Stimulated activated CD4-positive, alpha-beta T cell treated with anti-CD3 and anti-CD28 coated beads, TNF-alpha, amount 100 ng/mL, for 4 hours (primary cell): ENCODE measurements at places on chromosomes 7 and 10.

- no peak for DNase-seq
Observed at GRCh38 chr10:102335184-102335583, 60.3 kb upstream of the NFKB2 start.

GRCh38 chr7:120276720-120277119 is 3.7 kb downstream of the KCND2 start:
- no peak for DNase-seq

- DNase-seq: no peak
Observed at GRCh38 chr7:133491846-133492652, 239.2 kb downstream of the EXOC4 start.

DNA sequence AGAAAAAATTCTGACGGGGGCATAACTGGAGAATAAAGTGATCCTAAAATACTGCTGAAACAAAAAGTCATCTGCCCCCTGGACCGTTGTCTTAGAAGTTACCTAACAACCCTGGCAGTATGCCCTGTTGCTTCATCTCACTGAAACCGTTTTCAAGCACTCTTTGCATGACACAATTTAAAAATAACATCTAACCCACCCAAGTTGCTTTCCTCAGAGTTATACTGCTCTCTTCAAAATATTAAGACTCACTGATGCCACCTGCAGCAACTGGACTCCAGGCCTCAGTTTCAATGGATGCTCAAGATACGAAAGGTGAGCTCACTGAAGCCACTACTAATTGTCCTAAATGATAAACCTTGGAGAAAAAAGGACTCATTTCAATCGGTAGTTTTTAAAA is 57.4 kb downstream of the CDK6 start:
- DNase-seq: no peak

DNA sequence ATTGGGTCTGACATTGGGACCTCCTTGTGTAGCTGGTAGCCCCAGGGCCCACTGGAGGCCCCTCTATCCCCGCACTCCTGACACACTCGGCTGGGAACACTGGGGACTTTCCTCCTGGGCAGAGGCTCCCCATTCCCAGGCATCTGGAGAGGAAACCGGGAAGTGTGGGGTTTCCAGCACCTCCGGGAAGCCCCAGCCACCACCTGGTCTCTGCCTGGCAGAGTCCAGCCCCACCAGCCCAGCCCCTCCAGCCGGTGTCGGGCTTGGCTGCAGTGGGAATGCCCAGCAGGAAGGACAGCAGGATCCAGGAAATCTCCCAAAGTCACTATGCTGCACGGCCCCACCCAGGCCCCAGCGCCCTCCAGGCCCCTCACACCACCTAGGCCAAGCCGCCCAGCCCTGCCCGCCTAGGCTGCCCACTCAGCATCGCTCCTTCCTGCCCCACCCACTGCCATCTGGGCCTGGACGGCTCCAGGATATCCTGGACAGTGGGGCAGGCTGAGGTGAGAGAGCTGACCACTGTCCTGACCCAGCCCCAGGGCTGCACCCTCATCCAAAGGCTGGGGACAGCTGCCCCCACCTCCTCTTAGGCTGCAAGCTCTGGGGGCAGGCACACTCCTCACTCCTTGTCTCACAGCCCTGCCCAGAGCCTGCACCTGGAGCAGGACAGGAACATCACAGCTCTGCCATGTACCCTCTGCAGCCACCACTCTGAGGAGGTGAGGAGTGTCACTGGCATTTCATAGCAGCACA is 11.8 kb downstream of the RASGEF1A start:
- no peak for DNase-seq

DNA sequence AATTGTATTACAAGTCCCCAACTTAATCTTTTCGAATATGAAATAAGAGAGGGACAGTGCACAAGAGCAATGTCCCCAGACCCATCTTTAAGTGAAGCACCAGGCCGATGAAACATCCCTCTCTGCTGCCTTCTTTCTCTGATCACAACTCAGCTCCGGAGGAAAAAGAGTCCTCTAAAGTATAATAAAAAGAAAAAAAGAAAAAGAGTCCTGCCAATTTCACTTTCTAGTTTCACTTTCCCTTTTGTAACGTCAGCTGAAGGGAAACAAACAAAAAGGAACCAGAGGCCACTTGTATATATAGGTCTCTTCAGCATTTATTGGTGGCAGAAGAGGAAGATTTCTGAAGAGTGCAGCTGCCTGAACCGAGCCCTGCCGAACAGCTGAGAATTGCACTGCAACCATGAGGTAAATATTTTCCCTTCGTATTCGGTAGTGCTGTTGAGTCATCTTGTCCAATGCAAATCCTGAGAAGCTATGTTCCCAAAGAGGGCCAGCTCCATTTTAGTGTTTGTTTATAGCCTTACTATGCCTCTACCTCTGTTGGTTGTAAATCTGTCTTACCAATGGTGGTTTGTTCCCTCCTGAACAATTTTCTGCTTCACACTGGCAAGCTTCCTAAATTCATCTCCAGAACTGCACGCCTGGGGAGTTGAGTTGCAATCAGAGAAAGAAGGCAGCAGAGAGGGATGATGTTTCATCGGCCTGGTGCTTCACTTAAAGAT is at the start of gene IFIT2:
Gene IFIT2 (plus strand): TSS at position 326 of the 725 bp plus-strand sequence. CDS start 78 bp downstream, at position 404.
- no peak for DNase-seq

DNA sequence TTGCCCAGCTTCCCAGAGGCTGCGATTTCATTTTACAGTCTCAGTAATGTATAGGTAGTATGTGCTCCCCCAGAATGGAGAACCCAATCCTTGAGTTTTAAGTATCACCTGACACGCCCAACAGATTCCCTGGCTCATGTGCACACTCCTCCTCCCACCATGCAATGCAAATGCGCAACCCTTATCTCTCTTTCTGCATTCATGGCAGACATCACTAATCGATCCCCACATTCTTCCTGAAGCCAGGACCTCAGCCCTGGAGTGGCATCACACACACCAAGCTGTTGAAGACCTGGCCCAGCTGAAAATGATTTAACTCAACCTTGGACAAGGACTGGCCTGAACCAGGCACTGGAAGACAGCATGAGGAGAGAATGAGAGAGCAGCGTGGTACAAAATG is 68.4 kb downstream of the ZRANB1 start:
- no peak for DNase-seq

DNA sequence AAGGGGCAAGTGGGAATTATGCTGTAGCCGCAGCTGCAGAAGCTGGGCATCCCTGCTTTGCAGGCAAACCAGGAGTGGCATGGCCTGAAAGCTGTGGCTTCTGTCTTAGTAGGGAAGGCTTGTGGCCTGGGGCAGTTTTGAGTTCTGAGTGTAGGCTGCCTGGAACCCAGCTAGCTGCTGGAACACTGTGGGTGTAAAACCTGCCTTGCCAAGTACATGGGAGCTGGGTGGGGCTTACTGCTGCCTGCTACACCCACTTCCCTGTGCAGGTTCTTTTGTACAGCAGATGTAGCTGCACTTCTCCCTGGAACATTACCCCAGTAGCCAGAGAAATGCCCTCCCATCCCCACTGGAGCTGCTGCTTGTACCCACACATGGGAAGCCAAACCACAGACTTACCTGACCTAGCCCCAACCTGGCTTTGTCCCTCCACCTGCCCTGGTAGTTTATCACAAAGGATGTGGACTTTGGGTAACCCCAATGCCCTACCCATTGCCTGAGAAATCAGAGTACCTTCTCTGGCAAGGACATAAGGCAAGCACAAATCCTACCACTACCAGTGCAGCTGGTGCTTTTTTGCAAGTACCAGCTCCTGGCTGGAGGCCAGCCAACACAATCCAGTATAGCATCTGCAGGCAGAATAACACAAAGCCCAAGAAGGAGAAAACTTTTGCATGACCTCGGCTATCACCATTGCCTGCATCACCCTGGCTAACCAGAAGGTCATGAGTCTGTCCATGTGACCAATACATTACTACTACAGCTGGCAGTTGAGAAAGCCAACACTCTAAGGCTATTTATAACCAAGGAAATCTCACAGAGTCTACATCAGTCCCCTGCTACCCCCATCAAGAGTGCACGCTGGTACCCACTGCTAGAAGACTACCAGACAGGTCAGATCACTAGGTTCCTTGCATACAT is 26.5 kb upstream of the PPP1R3A start:
- no peak for DNase-seq

DNA sequence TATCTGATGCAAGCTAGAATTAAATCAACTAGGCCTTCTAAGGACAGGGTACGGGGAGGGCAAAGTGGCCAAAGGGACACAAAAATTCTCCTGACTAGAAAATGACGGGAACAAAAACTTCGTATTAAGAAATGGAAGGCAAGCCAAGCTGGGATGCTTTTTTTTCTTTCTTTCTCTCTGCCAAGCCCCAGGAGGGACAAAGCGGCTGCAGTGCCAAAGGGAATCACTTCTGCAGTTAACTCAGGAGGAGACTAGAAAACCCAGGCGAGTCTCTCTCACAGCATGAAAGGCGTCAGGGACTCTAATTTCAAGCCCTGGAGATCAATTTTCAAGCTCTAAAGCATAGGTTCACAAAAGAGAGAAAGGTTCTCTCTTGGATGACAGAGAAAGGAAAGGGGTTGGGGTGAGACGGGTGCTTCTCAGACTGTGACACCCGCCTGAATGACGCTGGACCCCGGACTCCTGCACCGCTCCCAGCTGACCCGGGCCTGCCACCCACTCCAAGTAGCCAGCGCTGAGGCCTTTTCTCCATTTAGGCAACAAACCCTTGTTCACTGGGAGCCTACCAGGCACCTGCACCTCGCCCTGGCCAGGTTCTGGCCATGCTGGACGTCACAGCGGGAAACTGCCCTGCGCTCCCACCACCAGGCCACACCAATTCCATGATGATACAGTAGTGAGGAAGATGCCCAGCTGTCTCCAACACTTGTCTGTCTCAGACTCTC is 56.5 kb downstream of the KIAA1549 start:
- no peak for DNase-seq

- DNase-seq: no peak
Observed at GRCh38 chr10:75640381-75640780, 209.0 kb downstream of the LRMDA start.

DNA sequence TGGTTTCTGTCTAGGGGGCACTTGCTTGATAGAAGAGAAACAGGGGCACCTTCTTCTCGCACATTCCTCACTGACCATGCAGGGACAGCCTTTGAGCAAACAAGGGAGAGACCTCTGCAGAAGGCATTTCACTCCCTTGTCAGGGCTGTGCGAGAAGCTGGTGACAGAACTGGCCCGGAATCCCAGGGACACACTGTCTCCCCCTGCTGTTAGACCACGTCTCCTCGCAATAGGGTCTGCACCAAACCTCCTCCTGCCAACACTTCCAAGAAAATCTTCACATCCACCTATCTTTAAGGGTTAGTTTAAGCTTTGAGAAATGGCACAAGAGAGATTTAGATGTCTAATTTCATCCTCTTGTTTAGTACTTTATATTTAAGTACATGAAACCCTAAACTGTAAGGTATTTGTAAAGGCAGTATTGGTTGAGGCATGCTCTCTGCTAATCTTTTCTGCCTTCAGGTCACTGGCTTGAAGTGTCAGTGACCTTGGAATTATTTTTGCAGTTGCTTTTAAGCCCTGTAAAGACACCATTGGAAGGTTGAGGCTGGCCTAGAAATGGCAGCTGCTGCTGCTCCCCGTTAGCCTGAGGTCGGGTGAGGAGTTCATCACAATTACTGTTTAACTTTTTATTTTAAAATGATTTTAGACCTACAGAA is 37.0 kb downstream of the RBM20 start:
- DNase-seq: no peak

- DNase-seq: no peak
Observed at GRCh38 chr10:19651549-19651948, 164.7 kb upstream of the PLXDC2 start.

DNA sequence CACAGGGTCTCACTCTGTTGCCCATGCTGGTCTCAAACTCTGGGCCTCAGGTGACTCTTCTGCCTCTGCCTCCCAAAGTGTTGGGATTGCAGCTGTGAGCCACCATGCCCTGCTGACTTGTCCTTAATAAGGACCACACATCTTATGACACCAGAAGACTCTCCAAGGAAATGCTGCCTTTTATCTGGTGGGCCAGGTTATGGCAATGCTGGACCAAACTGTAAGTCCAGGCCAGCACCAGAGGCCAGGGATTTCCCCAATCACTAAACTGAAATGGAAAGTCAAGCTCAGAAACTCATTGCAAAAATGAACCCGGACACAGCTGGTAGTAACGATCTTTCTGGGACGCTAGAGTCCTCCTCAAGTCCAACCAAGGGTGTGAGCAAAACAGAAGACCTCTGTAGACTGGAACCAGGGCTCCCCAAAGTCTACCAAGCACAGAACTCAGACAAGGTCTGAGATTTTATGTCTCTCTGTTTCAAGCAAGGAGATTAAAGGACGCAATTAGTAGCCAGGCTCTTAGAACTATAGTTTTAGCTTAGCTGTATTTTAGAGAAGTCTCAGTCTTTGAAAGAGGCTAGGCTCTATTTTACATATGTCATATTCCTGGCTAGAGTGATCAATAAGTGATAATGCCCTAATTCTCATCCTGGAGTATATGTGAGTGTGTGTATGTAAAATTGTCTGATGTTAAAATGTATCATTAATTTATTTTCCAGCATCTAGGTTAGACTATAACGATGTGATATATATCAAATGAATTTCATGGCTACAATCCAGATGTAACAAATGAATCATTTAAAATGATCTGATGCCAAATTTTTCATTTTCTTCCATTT is 74.0 kb upstream of the ITGB1 start:
- DNase-seq: no peak

DNA sequence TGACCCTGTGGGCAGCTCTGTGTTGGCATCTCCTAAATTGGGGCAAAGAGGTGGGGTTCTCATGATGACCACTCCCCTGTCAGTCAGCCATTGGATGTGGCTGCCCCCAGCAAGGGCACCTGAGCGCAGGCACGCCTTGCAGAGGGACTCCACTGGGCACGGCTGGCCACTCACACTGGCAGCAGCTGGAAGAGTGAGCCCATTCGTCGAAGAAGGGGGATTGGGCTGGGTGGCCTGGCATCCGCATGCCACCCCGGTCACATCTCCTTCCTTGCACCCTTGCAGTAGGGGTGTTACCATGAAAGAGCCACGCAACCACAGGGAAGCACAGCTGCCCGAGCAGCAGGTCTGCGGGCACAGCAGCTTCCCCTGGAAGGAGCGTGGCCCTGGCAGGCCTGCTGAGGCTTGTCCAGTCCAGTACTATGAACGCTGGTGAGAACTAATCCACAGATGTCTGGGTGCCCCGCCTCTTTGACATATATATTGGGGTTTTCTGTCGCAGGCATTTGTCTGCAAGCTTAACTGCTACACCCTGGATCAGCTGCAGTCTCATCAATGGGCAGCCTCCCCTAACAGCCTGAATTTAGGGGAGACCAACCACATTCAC is 25.7 kb upstream of the GRB10 start:
- DNase-seq: no peak

DNA sequence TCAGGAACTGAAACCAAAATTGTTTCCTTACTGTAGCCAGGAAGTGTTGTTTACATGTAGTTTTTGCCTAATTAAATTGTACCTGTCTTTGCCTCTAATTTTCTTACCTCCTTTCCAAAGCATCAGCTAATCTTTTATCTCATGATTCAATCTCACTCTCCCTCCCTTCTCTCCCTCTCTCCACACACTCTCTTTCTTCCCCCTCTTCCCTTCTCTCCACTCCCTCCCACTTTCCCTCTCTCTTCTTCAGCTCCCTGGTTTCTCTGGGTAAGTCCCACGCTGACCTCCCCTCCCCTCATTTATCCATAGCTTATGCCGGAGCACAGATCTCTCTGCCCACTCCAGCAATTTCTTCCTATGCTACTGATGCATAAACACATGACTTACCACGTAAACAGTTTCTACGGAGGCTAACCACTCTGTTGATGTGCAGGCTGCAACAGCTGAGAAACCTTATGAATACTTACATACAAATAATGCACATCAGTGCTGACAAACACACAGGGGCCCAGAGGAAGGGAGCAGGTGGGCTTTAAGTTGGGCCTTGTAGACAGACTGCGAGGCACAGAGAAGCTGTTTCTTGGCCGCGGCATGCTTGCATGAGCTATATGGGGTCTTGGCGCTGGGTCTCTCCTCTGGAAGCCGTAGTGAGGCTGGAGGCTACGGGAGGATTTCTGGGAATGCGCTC is 174.4 kb upstream of the PLXNA4 start:
- no peak for DNase-seq

GRCh38 chr10:55668326-55668922 is 692.6 kb downstream of the ZWINT start:
- DNase-seq: no peak
